Dorsolateral prefrontal cortex (tissue), 122 donors: ENCODE measurements at places on chromosomes 2 and 18.

DNA sequence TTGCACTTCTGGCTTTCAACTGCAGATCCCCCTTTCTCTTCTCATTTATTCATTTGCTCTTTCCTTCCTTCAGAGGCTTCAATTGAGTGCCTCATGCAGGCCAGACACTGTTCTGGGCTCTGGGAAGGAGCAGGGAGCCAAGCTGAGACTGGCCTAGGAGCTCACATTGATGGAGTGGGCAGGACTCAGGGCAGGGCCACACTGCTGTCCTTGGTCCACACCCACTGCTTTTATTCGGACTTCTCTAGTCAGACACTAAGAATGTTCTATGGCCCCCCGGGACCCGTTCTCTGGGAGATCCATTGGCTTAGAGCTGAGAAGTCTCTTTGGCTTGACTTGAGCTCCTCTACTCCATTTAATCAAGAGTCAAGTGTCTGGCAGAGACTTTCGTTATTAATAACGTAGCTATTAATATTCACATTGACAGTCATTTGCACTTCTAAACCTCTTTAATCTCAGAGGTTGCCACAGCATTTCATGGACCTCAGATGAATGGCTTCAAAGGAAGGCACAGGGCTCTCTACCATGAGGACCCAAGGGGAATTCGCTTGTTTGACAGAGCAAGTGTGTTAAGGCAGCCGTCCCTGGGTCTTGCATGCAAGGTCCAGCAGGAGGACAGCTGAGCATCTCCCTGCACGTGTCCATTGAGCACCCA is 20.1 kb downstream of the SH3RF3 start:
- DNase-seq, result no peak

DNA sequence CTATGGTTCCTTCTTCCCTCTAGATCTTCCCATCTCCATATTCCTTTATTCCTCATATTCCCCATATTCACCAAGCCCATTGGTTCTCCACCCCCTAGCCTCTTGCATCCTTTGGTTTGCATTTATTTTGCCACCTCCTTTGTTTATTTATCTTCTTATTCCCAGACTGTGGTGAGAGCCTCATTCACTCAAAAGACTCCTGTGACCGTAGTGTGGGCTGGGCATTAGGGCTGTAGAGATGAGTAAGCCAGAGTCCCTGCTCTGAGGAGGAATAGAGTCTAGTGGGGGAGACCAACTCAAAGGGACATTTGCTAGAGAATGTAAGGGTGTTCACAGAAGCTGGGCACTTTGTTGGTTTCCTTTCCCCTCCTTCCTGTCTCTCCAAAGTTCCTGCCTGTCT is 8.3 kb downstream of the ATG16L1 start:
- no peak for DNase-seq

DNA sequence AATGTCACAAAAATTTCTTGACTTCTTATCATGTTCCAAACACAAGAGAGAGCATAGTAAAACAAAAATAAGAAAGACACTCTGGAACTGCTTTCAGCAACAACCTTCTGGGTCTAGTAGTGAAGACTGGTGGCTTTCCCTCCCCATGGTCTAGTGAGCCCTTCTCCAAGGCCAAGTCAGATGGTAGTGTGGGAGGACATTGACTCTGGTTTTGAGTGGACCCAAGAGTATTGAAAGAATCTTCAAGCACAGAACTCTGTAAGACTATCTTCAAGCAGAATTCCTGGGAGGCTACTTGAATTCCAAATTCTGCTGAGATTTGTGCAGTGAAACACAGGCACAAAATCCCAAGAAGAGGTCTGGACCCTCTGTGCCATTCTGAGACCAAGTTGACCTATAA is 21.1 kb downstream of the ANTXR1 start:
- DNase-seq, result no peak

- DNase-seq, result no peak
Observed at GRCh38 chr18:31399306-31400032, 22.9 kb downstream of the DSG4 start.

DNA sequence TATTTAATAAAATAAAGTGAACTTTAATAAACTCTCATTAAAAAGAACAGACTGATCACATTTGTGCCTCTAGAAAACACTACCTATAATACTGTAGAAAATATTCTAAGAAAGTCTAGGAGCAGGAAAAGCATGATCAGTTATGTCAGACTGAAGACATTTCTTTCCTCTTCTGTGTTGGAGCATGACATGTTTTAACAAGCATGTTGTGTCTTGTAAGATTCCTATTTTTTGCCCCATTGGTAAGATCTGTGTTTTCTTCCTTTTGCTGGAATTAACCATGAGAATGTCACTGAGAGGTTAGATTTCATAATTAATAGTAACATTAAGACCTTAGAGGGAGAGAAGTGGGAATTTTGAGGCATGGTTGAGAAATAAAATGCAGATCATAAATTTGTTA is 27.7 kb downstream of the LAMA3 start:
- DNase-seq, result no peak

DNA sequence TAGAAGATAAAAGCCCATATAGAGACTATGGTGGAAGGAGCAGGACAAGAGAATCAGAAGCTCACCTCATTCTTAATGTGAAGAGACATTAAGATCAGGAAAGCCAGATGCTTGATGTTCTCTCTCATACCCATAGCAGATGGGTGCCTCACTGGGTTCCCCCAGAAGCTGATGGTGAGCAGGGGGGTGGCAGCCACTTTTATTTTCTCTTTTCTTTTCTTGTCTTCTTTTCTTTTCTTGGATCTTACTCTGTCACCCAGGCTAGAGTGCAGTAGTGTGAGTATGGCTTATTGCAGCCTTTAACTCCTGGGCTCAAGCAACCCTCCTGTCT is 14.8 kb upstream of the CXCR4 start:
- DNase-seq, result no peak

DNA sequence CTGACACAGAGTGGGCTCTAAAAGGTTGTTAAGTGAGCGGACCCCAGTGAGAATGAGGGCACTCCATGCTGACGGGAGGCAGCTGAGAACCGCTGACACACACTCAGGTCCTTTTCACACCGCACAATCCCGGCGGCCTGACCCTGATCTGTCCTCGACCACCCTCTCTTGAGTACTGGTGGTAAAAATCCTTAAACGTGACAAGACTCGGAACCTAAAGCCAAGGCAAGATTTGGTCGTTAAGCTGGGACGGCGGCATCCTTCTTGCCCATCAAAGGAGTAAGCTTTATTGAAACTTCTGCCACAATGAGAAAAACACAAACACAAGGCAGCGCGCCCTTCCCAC is 569 bp downstream of the TMX3 start:
- no peak for DNase-seq

GRCh38 chr18:22981274-22982133 is 48.4 kb downstream of the RBBP8 start:
- no peak for DNase-seq

GRCh38 chr2:54722641-54723040 is 821 bp upstream of the EML6 start:
- DNase-seq, result no peak

GRCh38 chr2:64700133-64700809 is 46.6 kb upstream of the SERTAD2 start:
- no peak for DNase-seq

DNA sequence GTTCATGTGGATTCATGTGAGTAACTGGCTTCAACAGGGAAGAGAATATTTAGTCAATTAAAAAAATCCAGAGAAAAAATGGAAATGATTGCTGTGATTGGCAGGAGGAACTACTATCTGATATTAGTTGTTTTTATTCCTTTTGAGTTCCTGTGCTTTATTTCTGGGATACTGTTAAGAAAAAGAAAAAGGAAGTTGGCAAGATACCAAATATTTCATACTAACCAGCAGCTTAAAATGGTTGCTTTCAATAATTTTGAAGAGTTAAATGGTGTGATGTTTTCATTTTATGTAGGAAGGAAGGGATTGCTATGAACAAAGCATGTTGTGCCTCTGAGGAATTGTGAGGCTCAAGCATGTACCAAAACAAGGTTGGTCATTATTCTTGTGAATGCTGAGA is 8.1 kb upstream of the MTX2 start:
- DNase-seq, result no peak

- no peak for DNase-seq
Observed at GRCh38 chr2:160096409-160096808, 34.0 kb upstream of the PLA2R1 start.

DNA sequence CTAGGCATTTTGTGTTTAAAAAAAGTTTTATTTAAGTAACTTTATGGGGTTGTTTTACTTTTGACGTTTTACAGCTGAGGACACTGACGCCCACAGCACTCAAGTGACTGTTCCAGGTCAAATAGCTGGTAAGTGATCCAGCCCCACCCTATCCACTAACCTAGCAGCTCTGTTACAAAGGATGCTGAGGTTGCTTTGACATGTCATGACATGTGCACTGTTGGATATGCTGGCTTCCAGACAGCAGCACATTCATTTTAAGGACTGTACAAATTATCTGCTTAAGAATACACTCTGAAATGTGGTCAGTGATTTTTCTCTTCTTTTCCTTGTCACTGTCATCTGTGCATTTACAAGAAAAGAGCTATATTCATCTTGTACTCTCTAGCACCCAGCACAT is 417.5 kb downstream of the ZEB2 start:
- DNase-seq, result no peak

DNA sequence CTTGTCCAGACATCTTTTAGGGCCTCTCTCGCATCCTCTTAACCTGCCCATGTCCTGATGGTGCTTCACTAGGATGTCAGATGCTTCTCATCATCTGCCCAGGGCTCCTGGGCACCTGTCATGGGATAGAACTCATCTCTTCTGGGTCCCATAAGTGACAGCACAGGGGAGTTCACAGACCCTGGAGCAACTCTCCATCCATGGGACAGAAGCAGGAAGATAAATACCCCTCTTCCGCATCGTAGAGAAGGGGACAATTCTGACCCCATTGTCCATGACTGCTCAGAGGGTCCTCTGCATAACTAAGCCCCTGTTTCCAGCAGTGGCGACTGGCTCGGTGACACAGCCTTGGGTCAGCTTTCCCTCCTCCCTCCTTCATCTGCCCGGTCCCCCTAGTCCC is 82.3 kb downstream of the TWIST2 start:
- peak; percentile 11 for DNase-seq

DNA sequence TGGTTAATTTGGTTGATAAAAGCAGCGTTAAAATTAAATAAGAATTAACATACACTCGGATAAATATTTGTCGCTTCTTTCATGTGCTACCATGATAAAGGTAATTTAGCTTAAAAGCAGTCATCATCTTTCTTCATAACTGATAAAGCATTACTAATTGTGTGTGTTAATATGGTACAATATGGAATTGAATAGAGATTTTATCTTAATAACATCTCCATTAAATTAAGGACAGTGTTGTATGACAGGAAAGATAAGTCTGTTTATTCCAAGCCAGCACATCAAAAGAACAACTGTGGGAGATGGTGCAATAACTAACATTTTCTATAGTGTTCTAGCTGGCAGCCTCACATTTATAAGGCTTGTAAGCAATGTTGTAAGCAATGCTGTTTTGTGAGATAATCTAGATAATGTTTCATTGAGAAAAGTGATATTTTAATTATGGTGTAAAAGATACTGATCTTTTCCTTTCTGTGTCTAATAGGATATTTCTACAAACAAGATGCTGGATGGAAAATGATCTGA is 64.4 kb upstream of the AFF3 start:
- no peak for DNase-seq

- DNase-seq, result no peak
Observed at GRCh38 chr2:227661827-227662226, 4.8 kb upstream of the SCYGR5 start.

GRCh38 chr2:200033929-200034328 is 78.5 kb downstream of the MAIP1 start:
- no peak for DNase-seq

GRCh38 chr2:43634604-43635306 is 2.3 kb upstream of the PLEKHH2 start:
- no peak for DNase-seq

- no peak for DNase-seq
Observed at GRCh38 chr18:35322486-35323458, 21.4 kb downstream of the ZNF24 start.

GRCh38 chr2:241489088-241489487 is 19.3 kb downstream of the STK25 start:
- no peak for DNase-seq

- no peak for DNase-seq
Observed at GRCh38 chr2:179890666-179891065, 29.3 kb upstream of the ZNF385B start.
